ENCODE measurements at places on chromosomes 5 and 9.
A peak's percentile ranks its signal among the peaks of the same experiment; 100 is the strongest.

- DNase-seq: no peak
These were observed 41.1 kb downstream of the LURAP1L start for GRCh38 chr9:12815888-12816287.

DNA sequence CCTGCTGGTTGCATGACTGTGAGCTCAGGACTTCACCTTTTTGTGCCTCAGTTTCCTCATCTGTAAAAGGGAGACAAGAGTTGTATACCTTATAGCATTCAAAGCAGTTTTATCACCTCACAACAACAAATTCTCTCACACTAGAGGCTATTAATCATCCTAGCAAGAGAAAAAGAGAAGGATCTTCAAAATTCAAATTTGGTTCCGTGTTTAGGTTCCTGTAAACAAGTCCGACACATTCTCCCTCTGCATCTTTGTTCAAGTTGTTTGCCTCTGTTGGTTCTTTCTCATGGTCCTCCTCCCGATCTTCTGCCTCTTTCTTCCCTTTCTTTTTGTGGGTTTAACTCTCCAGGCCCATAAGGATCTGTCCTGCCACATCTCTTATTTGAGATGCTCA lies 218.0 kb downstream of the PIK3R1 start:
- no peak for DNase-seq

DNA sequence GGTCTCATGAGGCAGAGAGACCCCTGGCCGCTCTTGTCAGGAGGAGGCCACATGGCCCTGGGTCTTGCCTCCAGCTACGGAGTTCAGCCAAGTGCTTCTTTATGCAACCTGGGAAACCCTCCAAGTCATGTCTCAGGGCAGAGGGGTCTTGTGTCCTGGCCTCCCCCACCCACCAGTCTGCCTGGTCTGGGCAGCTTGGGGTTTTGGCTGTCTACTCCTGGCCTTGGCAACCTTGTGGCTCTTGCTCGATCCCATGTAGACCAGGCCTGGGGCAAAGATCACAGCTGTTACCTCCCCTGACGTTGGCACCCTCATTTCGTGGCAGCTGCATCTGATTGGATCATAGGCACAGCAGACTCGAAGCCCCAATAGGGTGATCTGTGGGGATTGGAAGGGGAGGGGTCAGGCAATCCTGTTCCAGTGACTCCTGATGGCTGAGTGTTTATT lies 28.4 kb downstream of the JADE2 start:
- no peak for DNase-seq

- DNase-seq: peak; percentile 17
These were observed 64.5 kb downstream of the TMEM161B start for GRCh38 chr5:88203981-88204750.

DNA sequence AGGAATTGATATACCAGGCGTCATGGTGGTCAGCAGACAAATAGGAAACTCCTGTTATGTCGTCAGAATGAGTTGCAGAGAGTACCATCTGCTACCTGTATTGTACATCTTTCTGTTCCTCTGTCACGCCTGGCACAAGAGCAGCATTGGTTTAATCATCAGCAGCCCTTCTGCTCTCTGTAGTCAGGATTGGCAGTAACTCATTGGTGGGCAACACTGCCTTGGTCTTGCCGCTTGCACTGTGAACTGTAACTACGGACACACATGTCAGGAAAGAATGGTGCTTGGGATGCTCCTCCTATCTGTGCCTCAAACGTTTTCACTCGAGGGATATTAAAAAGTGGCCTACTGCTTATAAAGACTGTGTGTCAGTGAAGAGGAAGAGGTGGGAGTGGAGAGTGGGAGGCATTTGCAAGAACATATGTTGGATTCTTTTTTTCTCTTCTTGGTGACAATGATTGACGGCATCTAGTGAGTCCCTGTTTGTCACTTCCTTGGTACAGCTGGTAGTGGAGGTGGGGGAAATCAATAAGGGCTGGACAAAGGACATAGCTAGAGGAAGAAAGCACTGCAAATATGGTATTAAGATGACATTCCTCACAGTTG lies 76.6 kb downstream of the F2RL2 start:
- no peak for DNase-seq

DNA sequence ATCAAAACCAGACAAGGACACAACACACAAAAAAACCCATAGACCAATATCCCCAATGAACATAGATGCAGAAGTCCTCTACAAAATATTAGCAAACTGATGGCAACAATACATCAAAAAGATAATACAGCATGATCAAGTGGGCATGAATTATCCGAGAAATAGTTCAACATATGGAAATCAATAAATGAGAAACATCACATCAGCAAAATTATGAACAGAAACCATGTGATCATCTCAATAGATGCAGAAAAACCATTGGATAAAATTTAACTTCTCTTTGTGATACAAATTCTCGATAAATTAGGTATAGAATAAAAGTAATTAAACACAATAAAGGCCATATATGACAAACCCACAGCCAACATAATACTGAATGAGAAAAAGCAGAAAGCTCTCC lies 69.6 kb downstream of the C9 start:
- DNase-seq: no peak

DNA sequence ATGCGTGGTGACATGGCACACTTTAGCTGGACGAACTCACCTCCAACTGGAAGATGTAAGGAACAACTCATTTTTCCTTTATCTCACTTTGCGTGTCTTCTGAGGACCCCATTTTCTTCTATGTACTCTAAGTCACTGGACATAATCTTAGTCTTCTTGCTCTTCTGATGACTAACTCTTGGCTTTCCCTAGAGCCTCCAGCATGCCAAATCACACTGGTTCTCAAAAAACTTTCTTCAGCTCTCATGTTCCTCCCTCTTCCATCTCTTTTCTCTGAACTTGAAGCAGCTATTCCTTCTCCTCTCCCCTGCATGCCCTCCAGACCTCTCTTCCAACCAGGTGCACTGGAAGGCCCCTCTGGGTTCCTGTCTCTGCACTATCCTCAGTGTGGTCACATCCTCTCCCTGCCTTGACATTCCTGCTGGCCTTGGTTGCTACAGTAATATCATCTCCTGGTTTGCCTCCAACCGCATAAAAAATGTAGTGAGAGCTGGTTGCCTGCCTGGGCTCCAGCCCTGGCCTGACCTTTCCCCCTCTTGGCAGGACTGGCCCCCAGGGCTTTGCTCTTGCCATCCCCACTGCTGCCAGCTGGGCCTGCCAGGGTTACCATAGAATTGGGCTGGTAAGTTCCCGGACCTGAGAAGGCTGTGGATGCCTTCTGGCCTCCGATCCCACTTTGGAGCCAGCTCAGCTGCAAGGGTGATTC lies 44.8 kb upstream of the BNC2 start:
- DNase-seq: no peak

- no peak for DNase-seq
These were observed 34.1 kb upstream of the GRIA1 start for GRCh38 chr5:153456354-153456753.

- DNase-seq: no peak
These were observed 7.5 kb downstream of the DIAPH1 start for GRCh38 chr5:141611289-141611688.

DNA sequence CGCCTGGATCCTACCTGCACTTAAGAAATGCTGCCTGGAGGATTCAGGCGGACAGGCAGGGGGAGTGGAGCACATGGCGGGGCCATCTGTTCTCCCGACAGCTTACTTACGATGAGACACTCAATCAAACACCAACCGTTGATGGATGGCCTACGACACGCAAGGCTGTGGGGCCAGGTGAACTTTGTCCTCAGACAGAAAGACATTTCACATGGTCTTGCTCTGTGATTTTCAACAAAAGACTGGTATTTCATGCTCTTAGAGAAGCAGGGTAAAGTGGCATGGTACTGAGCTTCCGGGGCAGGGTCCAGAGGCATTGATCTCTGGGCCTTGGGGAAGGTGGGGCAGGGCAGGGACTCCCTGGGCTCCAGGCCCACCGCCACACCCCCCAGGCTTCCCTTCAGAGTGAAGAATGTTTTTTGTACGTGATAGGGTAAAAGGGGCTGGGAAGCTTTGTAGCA lies 9.1 kb upstream of the OLFM1 start:
- no peak for DNase-seq

DNA sequence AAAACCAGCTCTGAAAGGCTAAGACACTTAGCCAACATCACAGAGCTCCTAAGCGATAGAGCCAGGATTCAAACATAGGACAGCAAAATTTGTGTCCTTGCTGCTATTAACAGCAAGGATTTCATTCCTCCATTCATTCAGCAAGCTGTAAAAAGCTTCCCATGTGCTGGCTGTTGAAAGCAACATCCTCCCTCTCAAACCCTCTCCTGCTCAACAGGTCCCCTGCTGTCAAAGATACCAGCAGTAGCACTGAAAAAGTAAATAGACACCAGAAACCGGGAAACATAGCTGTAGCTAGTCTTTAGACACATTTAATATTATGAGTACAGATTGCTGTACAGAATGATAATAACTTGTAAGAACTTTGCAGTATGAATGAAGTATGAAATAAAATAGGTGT lies 52.6 kb upstream of the ADAMTSL1 start:
- no peak for DNase-seq

DNA sequence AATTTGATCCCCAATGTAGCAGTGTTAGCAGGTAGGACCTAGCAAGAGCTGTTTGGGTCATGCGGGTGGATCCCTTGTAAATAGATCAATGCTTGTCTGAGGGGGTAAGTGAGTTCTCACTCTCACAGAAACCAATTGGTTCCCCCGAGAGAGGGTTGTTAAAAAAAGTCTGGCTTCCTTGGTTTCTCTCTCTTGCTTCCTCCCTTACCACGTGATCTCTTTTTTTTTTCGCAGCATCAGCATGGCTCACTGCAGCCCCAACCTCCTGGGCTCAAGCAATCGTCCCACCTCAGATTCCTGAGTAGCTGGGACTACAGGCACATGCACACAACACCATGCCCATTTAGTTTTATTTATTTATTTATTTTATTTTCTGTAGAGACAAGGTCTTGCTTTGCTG lies 26.4 kb downstream of the RAPGEF6 start:
- DNase-seq: no peak

DNA sequence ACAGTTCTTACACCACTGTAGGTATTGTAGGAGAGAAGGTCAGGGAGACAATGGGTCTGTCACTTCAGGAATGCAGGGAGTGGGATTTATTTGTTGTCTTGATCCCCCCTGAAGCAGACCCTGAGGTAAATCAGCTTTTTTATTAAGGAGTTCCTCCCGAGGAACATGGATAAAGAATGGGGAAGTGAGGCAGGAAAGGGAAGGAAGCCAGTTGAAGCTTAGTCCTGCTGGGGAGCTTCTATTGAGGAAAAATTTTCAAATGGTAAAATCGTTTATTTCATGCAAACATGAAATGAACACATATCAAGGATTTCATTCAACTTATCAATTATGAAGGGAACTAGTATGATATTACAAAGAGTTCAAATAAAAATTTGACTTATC lies 318.6 kb upstream of the PIK3R1 start:
- DNase-seq: no peak

- DNase-seq: no peak
These were observed 83.5 kb upstream of the SEMA6A start for GRCh38 chr5:116658141-116658540.

- DNase-seq: no peak
These were observed 73.9 kb downstream of the ATG10 start for GRCh38 chr5:82045554-82046275.

- DNase-seq: no peak
These were observed 50.0 kb downstream of the RCL1 start for GRCh38 chr9:4842734-4843133.

DNA sequence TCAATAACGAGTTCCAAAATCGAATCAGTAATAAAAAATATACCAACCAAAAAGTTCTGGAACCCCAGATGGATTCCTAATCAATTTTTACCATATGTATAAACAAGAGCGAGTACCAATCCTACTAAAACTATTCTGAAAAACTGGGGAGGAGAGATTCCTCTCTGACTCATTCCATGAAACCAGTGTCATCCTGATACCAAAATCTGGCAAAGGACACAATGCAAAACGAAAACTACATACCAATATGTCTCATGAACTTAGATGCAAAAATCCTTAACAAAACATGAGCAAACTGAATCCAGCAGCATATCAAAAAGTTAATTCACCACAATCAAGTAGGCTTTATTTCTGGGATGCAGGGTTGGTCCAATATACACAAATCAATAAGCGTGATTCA lies 30.5 kb upstream of the MACIR start:
- no peak for DNase-seq

DNA sequence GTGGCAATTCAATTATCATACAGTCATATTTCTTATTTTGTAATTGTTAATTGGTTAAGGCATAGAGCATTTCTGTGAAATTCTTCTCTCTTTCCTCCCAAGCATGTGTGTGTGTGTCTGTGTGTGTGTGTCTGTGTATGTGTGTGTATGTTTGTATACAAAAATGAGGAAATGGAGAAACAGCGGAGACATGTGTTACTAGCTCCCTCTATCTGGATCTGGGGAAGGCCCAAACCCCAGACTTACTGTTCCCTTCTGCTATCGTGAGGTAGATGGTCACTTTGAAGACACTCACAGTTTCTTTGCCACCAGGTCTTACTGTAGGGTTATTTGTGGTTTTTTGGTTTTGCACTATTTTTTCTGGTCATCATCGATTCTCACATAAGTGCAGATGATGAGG lies 11.4 kb upstream of the C5orf63 start:
- no peak for DNase-seq

DNA sequence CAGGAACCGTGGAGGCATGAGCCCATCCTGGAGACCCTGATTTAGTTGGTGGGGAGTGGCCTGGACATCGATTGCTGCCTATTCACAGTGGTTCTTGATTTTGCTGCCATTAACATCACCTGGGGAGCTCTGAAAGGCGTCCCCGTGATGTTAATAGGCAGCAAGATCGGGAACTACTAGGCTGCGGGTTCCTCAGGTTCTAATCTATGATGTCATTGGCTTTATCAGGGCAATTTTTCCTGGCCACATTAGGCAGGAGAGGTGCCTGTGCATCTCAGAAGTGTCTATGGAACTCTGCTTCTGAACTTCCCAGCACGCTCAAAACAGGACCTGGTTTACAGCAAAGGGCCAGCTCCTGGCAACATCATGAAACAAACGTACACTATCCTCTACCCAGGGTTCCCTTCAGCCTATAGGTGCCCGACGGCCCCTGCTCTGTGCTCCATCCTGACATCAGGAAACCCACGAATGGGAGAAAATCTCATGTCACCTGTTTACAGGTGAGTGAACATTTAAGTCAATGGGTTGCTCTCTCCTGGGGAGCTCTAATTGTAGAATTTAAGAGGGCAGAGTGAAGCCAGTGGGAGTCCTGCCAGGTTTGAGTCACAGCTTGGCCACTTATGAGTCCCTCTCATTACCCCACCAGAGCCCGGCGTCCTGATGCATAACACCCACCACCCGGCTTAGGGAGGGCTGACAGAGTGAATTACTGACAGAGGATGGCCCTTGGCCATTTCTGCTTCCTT lies 49.4 kb downstream of the ROPN1L start:
- DNase-seq: no peak
